Left colon (tissue), 2 donors: ENCODE measurements at places on chromosomes 4 and X. TPM values are rescaled to one million over a fixed set of nuclear protein-coding genes. Genes with fewer than 3 reads are reported as not detected.

The KIF4A gene
- total RNA-seq: 6.7 TPM

The SATL1 gene
- total RNA-seq: 0.08 TPM

The CDX4 gene
- total RNA-seq: not detected

The CTPS2 gene
- 16.0 TPM for total RNA-seq

The EVC2 gene
- 1.4 TPM for total RNA-seq

The PDGFRA gene
- 45.2 TPM for total RNA-seq

The RADX gene
- 1.1 TPM for total RNA-seq

The ETNPPL gene
- total RNA-seq: not detected
